ENCODE measurements at places on chromosomes 3 and 15. TPM values are rescaled to one million over a fixed set of nuclear protein-coding genes. Genes with fewer than 3 reads are reported as not detected.

PRRT3 gene
- 4.4 TPM for total RNA-seq

LYZL4 gene
- not detected for total RNA-seq

PIAS1 gene
- 13.8 TPM for total RNA-seq

PLSCR2 gene
- total RNA-seq: not detected

POLQ gene
- total RNA-seq: 22.2 TPM

LRRC3B gene
- total RNA-seq: not detected

PSTPIP1 gene
- not detected for total RNA-seq

FBXO40 gene
- total RNA-seq: not detected

GOLGA6D gene
- not detected for total RNA-seq

CD47 gene
- 48.4 TPM for total RNA-seq

CCR8 gene
- total RNA-seq: not detected

TAGLN3 gene
- 2.6 TPM for total RNA-seq

AADACL2 gene
- total RNA-seq: not detected

RHOV gene
- total RNA-seq: 39.5 TPM

GJD2 gene
- not detected for total RNA-seq

FOXB1 gene
- total RNA-seq: not detected

ZSCAN29 gene
- 16.8 TPM for total RNA-seq

TMOD3 gene
- 43.9 TPM for total RNA-seq

TMEM158 gene
- 82.9 TPM for total RNA-seq

UBE2Q2 gene
- total RNA-seq: 20.3 TPM

STXBP5L gene
- not detected for total RNA-seq

OR5AC2 gene
- not detected for total RNA-seq

CYP8B1 gene
- not detected for total RNA-seq

CMTM8 gene
- 5.2 TPM for total RNA-seq

MCCC1 gene
- total RNA-seq: 26.3 TPM

CPOX gene
- 62.0 TPM for total RNA-seq

SAXO2 gene
- 3.7 TPM for total RNA-seq

All from PC-3 (cell line).